Stimulated activated CD4-positive, alpha-beta T cell treated with anti-CD3 and anti-CD28 coated beads, Interleukin-1b, Interleukin-23, amount 100 ng/mL, for 1 hour (primary cell): ENCODE measurements at places on chromosomes 4 and X.

DNA sequence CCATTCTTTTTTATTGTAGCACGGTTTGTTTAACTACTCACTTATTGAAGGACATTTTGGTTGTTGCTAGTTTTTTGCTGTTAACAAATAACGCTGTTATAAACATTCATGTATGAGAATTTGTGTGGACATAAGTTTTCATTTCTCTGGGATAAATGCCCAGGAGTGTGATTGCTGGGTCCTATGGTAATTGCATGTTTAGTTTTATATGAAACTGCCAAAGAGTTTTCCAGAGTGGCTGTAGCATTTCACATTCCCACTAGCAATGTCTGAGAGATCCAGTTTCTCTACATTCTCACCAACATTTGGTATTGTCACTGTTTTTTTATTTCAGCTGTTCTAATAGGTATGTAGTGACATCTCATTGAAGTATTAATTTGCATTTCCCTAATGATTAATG, 66.8 kb downstream of the PLAC1 start:
- no peak for DNase-seq

DNA sequence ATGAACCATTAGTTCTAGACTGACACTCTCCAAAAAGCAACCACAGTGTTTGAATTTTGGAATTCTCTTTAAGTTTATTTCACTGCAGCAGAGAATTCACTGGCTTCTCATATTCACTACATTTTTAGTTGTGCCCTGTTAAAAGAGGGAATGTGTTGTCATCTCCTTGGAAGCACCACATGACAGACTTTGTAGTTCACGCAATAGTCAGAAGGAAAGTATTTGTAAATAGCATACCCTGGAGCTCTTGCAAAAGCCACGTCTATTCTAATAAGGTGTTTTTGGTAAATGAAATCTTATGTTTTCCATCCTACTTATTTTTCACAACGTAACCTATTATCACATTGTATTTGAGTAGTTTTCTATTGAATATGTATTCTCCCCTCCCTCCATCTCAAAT, 25.8 kb downstream of the DOCK11 start:
- no peak for DNase-seq

DNA sequence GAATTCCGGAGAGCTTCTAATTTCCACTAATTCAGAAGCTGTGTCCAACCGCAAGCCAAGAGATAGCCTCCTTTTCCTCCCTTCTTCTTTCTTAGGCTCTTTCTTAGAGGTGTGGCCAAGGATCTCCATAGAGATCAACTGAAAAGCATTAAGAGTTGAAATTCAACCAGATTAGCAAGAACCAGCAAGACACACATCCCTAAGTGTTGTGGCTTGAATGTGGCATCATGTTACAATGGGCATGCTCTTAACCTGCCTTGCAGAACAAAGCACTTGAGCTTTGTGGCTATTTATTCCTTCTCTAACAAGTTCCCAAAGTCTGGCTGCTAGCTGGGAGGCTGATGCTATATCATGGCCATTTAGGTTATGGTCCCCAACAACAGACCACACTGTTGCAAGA, 10.4 kb downstream of the ANOS1 start:
- DNase-seq: no peak

GRCh38 chr4:17265139-17265538, 246.8 kb downstream of the QDPR start:
- no peak for DNase-seq

DNA sequence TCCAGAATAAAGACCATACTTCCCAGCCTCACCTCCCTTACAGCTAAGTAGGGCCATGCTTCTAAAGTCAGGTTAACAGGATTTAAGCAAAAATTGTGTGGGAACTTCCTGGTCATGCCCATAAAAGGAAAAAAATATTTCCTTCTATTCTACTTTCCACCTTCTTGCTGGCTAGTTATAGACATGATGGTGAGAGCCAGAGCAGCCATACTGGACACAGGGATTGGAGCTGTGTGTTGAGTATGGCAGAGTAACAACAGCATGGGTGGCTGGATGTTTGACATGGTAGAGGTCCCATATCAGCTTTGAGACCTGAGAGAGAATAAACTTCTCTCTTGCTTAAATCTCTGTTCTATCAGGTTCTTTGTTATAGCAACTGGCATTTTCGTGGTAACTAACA, 15.1 kb upstream of the CBR4 start:
- no peak for DNase-seq

GRCh38 chrX:16646366-16647138, 3.4 kb upstream of the S100G start:
- DNase-seq: no peak

DNA sequence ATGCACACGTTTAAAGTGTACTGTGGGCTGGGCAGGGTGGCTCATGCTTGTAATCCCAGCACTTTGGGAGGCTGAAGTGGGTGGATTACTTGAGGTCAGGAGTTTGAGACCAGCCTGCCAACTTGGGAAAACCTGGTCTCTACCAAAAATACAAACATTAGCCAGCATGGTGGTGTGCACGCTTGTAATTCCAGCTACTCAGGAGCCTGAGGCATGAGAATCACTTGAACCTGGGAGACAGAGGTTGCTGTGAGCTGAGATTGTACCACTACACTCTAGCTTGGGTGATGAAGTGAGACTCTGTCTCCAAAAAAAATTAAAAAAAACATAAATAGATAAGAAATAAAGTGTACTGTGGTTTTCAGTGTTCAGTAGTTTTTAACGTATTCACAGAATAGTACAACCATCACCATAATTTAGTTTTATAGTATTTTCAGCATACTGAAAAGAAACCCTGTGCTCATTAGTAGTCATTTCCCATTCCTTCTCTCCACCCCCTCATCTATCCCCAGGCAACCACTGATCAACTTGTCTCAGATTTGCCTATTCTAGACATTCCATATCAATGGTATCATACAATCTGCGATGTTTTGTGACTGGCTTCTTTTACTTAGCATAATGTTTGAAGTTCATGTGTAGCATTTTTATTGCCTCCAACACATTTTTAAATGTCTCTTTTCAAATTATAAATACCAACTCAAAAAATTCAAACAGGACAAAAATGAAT, 19.1 kb downstream of the SLAIN2 start:
- DNase-seq: no peak

DNA sequence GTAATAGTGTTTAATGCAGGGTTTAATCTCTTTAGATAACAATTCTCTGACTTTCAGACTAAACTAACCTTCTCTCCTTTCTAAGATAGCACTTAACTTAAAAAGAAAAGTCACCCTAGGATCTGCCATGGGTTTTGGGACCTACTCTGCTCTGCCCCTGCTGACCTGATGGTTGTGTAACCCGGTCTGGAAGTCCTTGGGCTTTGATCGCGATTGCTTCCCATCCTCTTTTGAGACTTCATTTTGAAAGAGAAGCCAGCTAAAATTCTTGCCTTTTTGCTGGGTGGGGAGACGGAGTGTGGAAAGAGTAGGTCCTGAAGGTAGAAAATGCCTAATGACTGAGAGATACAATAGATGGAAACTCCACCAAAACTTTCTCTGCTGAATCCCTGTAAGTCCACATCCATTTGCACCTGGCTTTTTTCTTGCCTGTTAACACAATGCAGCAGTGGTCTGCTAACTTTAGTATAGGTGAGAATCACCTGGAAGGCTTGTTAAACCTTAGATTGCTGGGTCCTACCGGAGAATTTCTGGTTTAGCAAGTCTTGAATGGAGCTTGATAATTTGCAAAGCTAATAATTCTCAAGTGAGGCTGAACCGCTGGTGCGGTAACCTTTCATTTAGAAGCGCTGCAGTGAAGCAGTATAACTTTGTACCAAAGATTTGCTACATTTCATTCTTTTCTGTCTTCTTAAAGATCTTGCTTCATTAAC, 45.6 kb upstream of the CCSER1 start:
- DNase-seq: no peak

- no peak for DNase-seq
Measured at GRCh38 chrX:134371133-134371532, 88.8 kb upstream of the HPRT1 start.
